Naive thymus-derived CD8-positive, alpha-beta T cell (primary cell): ENCODE measurements at places on chromosomes 4 and X.

DNA sequence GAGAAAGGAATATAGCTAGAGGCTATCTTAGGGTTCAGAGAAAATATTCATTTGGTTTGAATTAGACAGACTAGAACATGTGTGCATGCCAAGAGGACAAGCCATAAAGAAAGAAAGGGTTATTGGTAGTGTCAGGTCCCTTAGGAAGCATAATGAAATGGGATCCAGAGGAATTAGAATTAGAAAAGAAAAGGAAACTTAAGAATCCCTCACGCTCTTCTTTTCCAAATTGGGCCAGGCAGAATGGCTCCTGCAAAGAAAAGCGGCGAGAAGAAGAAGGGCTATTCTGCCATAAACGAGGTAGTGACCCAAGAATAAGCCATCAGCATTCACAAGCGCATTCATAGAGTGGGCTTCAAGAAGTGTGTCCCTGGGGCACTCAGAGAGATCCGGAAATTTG lies 4.9 kb upstream of the ABCG2 start:
- no peak for DNase-seq

GRCh38 chr4:3660086-3660927 lies 105.9 kb upstream of the ADRA2C start:
- no peak for DNase-seq

- no peak for DNase-seq
These were observed 310.8 kb downstream of the PACRGL start for GRCh38 chr4:21011106-21011505.

GRCh38 chr4:148216866-148217814 lies 225.1 kb downstream of the NR3C2 start:
- no peak for DNase-seq

DNA sequence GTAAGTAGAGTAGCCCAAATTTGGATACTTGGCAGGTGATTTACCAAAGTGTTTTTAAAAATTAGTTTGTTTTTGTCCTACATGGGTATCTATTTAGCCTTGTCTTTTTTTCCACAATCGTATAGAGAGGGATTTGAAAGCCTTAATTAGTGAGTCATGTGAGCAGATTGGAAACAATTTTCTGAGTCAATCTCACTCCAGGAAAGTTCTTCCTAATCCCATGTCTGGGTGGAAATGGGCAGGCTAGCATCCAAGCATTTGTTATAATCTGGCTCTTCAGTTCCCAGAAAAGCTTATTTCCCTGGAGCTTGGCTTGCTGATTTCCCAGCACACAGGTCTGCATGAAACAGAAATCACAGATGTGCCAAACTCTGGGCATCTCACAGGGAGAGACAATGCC lies 426.9 kb upstream of the BOD1L1 start:
- DNase-seq, result no peak

DNA sequence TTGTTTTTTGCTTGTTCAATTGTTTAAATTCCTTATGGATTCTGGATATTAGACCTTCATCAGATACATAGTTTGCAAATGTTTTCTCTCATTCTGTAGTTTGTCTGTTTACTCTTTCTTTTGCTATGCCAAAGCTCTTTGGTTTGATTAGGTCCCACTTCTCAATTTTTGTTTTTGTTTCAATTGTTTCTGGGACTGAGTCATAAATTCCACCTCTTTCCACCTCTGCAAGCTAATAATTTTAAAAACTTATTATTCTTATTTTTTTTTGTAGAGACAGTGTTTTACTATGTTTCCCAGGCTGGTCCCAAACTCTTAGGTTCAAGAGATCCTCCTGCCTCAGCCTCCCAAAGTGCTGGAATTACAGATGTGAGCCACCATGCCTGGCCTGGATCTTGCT lies 226.8 kb upstream of the GPRIN3 start:
- no peak for DNase-seq

DNA sequence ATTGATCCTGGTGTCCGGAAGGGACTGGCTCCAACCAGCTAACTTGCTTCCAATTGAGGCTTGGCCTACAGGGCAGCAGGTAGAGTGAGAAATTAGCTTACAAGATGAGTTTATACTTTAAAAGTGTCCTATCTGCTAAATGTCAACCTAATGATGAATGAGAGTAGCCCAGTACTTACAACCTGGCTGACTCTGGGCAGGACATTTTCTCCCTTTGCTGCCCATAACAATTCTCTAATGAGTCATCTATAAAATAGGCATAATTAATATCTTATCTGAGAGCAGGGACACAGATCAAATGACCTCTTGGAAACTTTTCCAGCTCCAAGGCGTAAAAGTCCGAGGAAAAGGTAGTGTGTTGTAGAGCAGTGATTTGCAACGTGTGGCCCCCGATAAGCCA lies 398.4 kb upstream of the BOD1L1 start:
- DNase-seq, result no peak

GRCh38 chr4:175068266-175068665 lies 150.1 kb downstream of the ADAM29 start:
- no peak for DNase-seq

DNA sequence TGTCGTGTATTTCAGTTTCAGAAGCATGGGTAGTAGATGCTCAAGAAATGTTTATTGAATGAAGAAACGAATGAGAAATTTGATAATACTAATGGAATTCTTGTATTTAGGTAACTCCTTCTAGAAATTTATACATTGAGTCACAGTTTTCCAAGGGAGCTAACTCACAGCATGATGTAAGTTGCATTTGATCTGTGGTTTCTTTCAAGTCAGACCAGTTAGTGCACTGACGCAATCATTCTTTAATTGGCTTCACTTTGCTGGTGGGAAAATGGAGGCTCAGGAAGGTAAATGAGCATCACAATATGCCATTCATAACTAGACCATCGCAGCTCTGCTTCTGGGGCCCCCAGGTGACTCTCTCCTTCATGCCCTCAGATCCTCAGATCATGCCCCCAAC lies 17.3 kb upstream of the CWH43 start:
- DNase-seq, result no peak

- no peak for DNase-seq
These were observed 73.4 kb upstream of the STOX2 start for GRCh38 chr4:183831683-183832082.
